ENCODE measurements at places on chromosomes 1 and 21. TPM values are rescaled to one million over a fixed set of nuclear protein-coding genes. Genes with fewer than 3 reads are reported as not detected.

The PRKCZ gene
- total RNA-seq, result 45.9 TPM

The COL11A1 gene
- total RNA-seq, result not detected

The SPRR4 gene
- total RNA-seq, result not detected

The KANK4 gene
- total RNA-seq, result 21.5 TPM

The IL12RB2 gene
- 0.56 TPM for total RNA-seq

The GPA33 gene
- total RNA-seq, result not detected

The LHX8 gene
- total RNA-seq, result not detected

The RHEX gene
- total RNA-seq, result not detected

DNA sequence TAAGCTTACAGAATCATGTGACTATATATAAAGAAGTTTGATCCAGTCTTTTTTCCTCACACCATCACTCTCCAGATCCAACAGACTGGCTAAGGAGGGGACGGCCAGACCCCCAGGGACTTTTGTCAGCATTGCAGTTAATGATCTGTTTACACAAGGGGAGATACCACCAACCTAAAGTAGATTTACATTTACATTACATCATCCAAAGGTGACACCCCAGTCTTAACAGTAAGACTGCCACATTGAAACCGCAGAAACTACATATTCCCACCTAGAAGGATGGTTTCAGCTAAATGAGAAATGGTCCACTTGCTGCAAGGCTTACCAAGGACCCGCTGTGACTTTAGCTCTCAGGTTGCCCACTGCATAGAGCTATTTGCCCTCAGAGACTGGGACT, 3.4 kb downstream of the RCAN1 start:
- no peaks in the 10 kb centered on the region for H3K27me3 ChIP-seq
- DNase-seq, result no peak
- no peak overlapping the region for H3K4me3 ChIP-seq
- H3K27ac ChIP-seq, result no peak overlapping the region

DNA sequence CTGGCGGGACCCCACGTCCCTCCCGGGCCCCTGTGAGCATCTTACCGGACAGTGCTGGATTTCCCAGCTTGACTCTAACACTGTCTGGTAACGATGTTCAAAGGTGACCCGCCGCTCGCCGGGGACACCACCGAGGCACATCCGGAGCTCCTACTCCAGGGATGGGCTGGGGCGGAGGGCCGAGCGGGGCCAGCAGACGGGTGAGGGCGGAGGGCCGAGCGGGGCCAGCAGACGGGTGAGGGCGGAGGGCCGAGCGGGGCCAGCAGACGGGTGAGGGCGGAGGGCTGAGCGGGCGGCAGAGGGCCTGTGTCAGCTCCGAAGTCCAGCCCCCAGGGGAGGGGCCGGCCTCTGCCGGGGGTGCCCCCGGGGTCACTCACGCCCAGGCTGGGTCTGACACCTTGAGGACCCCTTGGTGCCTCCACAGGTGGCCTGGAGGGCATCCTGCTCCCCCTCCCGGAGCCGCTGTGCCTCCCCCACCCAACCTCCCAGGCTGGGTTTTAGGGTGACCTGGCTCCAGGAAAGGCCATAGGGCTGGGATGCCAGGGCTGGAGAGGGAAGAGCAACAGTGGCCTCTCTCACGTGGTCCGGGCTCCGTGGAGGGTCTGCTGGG, 5.7 kb upstream of the TTLL10 start:
- H3K4me3 ChIP-seq, result no peak overlapping the region
- H3K36me3 ChIP-seq, result no peaks in the 10 kb centered on the region
- peaks cover 9% of the 10 kb centered on the region for H3K4me1 ChIP-seq
- no peak overlapping the region for H3K27ac ChIP-seq
- no peak for DNase-seq

DNA sequence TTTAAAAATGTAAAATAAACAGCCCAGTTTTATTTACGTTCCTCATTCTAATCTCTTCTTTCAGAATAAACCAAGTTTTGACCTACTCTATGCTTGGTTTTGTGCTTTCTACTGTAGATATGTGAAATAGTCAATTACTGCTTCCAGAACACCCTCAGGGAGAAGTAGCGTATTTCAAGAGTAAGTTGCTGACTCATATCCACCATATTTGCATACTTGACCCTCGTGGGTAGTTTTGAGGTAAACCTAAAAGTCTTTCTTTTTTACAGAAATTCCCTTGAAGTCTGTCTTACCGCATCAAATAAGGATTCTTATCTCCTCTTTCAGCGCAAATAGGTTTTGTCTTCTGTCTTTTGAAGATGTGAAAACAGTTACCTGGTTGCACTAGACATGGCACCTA, 1.4 kb upstream of the OR2L3 start:
- H3K27me3 ChIP-seq, result no peaks in the 10 kb centered on the region
- H3K4me1 ChIP-seq, result no peaks in the 10 kb centered on the region
- H3K36me3 ChIP-seq, result no peaks in the 10 kb centered on the region
- no peak for DNase-seq

DNA sequence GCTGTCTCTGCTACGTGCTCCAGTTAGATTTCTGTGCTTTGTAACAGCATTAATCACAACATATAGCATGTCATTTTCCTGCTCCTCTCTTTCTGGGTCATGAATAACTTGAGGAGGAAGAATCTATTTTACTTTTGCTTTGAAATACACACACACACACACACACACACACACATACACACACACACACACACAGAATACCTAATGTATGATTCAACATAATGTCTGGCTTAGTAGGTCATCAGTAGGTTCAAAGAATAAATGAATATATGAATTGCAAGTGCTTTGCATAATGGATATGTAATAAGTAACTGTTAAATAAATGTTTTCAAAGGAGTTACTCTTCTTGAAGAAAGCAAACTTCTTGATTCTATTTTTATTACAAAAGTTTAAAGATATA, 249.0 kb downstream of the PDE4B start:
- H3K4me1 ChIP-seq, result no peaks in the 10 kb centered on the region
- no peak overlapping the region for H3K4me3 ChIP-seq
- H3K27ac ChIP-seq, result no peak overlapping the region
- no peak for DNase-seq
- no peaks in the 10 kb centered on the region for H3K27me3 ChIP-seq

- H3K27me3 ChIP-seq, result no peaks in the 10 kb centered on the region
- H3K4me1 ChIP-seq, result no peaks in the 10 kb centered on the region
- DNase-seq, result no peak
- H3K27ac ChIP-seq, result no peak overlapping the region
Observed at GRCh38 chr1:84969489-84970250, 27.2 kb downstream of the MCOLN2 start.

DNA sequence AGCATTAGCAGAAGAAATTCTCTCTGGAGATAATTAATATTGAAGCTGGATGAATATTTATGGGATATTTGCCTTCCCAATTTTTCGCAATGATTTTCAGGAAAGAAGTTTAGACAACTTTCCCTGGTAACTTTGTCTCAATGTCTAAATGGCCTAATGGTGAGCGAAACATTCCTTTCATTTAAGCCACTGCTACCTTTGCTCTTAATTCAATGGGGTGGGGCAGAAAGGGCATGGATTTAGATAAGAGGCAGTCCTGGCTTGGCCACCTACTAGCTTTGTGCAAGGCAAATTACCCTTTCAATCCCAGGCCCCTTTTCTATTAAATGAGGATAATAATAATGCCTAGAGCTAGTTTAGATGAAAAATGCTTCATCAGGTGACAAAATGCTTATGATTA, 27.1 kb upstream of the LYST start:
- peaks cover 35% of the 10 kb centered on the region for H3K4me1 ChIP-seq
- peak; percentile 64 for DNase-seq
- H3K27me3 ChIP-seq, result no peaks in the 10 kb centered on the region
- H3K27ac ChIP-seq, result peak overlapping the region; percentile 39
- H3K36me3 ChIP-seq, result no peaks in the 10 kb centered on the region

- H3K4me1 ChIP-seq, result no peaks in the 10 kb centered on the region
- H3K27me3 ChIP-seq, result no peaks in the 10 kb centered on the region
- DNase-seq, result no peak
- peaks cover 4% of the 10 kb centered on the region for H3K36me3 ChIP-seq
- H3K27ac ChIP-seq, result no peak overlapping the region
Observed at GRCh38 chr1:55048453-55049270, 9.3 kb downstream of the PCSK9 start.

DNA sequence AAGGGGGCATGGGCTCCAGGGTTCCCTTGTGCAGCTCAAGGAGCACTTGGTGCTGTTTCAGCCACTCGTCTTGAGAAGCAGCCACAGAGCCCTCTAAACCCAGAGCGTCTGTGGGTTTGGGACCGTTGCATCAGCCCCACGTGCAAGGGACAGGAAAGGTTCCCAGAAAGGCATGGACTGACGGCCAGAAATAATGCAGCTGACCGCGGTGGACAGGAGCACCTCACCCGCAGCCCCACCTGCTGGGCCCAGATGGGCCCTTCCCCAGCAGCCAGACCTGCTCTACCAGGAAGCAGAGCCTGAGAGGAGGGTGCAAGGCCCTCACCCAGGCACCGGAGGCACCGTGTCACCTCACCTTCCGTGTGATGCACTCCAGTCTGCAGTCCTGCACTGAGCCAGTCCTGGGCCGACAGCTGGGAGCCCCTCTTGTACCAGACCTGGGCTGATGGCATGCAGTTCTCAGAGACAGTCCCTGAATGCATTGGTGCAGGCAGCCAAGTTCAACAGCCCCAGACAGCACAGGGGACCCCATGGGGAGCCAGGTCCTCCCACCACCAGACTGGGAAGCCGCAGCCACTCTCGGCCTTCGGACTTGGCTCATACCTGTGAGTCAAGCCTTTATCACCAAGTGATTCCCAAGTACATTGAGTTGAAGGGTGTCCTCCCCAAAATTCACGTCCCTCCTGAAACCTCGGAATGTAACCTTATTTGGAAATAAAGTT, 4.8 kb upstream of the TFF3 start:
- peaks cover 21% of the 10 kb centered on the region for H3K4me1 ChIP-seq
- H3K36me3 ChIP-seq, result no peaks in the 10 kb centered on the region
- H3K27ac ChIP-seq, result no peak overlapping the region
- H3K4me3 ChIP-seq, result no peak overlapping the region

DNA sequence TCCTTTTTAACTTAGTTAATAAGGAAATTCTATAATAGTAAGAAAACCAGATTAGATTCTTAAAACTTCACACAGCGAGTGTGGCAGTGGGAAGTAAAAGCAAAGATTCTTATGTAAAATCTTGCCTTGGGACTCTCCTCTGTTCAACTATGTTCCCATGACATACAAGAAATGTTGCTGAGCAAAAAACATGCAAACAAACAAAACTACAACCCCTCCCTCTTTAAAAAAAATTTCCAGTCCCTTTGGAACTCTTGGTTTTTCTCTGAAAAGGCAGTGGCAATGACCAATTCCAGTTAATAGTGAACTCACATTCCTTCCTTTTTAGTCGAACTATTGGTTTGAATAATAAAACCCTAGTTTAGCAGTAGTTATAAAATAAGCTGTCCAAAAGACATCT, 453.1 kb upstream of the ZRANB2 start:
- H3K27me3 ChIP-seq, result no peaks in the 10 kb centered on the region
- no peaks in the 10 kb centered on the region for H3K4me1 ChIP-seq
- DNase-seq, result no peak
- no peaks in the 10 kb centered on the region for H3K36me3 ChIP-seq
- no peak overlapping the region for H3K4me3 ChIP-seq

GRCh38 chr1:220038640-220039039, 7.7 kb downstream of the EPRS1 start:
- no peak overlapping the region for H3K27ac ChIP-seq
- DNase-seq, result no peak
- H3K4me3 ChIP-seq, result no peak overlapping the region

- H3K27ac ChIP-seq, result no peak overlapping the region
- H3K4me1 ChIP-seq, result no peaks in the 10 kb centered on the region
- DNase-seq, result no peak
- H3K4me3 ChIP-seq, result no peak overlapping the region
- no peaks in the 10 kb centered on the region for H3K36me3 ChIP-seq
Observed at GRCh38 chr1:192522673-192523072, 52.9 kb upstream of the RGS1 start.

- H3K4me3 ChIP-seq, result no peak overlapping the region
- DNase-seq, result no peak
- H3K27me3 ChIP-seq, result no peaks in the 10 kb centered on the region
- H3K36me3 ChIP-seq, result no peaks in the 10 kb centered on the region
Observed at GRCh38 chr1:172893146-172893841, 157.4 kb downstream of the TNFSF18 start.

GRCh38 chr1:203135636-203136305, 8.2 kb downstream of the ADORA1 start:
- no peak for DNase-seq
- peaks cover 4% of the 10 kb centered on the region for H3K4me1 ChIP-seq
- no peaks in the 10 kb centered on the region for H3K27me3 ChIP-seq
- no peaks in the 10 kb centered on the region for H3K36me3 ChIP-seq

DNA sequence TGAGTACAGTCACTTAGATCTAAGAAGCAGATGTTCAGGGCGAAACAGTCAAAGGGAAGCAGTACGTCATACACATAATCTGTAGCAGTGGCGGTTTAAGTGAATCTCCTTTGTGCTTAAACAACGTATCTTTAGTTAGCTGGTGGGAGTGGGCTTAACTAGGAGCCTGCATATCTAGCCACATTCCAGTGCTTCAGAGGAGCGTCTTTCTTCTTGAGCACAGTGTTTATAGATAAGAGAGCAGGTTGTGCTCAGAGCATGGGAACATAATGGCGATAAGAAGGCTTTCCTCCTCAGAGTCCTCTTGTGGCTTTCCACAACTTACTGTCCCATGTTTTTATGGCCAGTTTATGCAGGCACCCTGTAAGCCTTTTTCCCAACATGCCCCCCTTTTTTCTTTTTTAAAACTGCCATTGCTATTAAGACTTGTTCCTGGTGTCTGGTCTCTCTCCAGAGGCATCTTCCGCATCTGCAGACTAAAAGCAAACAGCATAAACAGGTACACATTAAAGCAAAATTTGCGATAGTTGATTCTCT, 3.2 kb downstream of the DAP3 start:
- H3K4me3 ChIP-seq, result no peak overlapping the region
- peaks cover 7% of the 10 kb centered on the region for H3K4me1 ChIP-seq
- peaks cover 2% of the 10 kb centered on the region for H3K36me3 ChIP-seq
- H3K27me3 ChIP-seq, result no peaks in the 10 kb centered on the region
- no peak for DNase-seq

- peaks cover 8% of the 10 kb centered on the region for H3K4me1 ChIP-seq
- 0 out of 2 replicates have a peak, but pooled peaks cover 2% of the 10 kb centered on the region for H3K27me3 ChIP-seq
- no peaks in the 10 kb centered on the region for H3K36me3 ChIP-seq
- no peak overlapping the region for H3K4me3 ChIP-seq
- no peak for DNase-seq
Observed at GRCh38 chr1:145887631-145888030, 2.0 kb upstream of the ANKRD35 start.

DNA sequence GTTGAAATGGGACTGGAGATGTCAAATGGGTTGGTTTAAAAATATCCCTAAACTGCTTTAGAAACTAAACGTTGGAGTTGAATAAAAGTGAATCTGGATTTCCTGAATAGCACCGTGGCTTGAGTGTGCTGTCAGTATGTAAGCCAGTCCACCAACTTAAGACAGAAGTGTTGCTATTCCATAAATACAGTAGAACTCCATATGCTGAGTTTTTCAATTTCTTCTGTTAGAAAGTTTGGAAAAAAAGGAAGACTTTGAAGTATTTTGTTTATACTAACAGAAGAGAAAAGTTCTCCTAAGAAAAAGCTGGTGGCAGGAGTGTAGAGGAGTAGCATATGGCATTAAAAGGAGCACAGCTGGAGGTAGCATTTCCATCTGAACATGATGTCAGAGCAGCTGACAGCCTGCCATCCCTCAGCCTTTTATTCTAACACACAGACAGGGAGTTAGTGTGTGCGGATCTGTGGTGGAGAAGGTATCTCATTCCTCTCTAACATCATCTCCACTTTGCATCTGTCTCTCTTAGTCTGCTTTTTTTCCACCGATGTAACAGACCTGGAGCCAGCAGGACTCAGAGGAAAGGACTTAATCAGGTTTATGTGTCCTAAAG, at the start of gene ZBTB18:
TSS of gene ZBTB18 (plus strand) at position 449 of the 610 bp plus-strand sequence. CDS start at position 598, 149 bp downstream.
- no peaks in the 10 kb centered on the region for H3K36me3 ChIP-seq
- H3K27me3 ChIP-seq, result no peaks in the 10 kb centered on the region
- DNase-seq, result no peak
- 0 out of 2 replicates have a peak, but pooled peaks cover 11% of the 10 kb centered on the region for H3K4me1 ChIP-seq

- no peak overlapping the region for H3K27ac ChIP-seq
- no peaks in the 10 kb centered on the region for H3K27me3 ChIP-seq
- no peak for DNase-seq
- no peaks in the 10 kb centered on the region for H3K4me1 ChIP-seq
Observed at GRCh38 chr1:115929881-115930280, 46.4 kb upstream of the SLC22A15 start.
